BE2C (cell line): ENCODE measurements at places on chromosomes 5 and 9.

DNA sequence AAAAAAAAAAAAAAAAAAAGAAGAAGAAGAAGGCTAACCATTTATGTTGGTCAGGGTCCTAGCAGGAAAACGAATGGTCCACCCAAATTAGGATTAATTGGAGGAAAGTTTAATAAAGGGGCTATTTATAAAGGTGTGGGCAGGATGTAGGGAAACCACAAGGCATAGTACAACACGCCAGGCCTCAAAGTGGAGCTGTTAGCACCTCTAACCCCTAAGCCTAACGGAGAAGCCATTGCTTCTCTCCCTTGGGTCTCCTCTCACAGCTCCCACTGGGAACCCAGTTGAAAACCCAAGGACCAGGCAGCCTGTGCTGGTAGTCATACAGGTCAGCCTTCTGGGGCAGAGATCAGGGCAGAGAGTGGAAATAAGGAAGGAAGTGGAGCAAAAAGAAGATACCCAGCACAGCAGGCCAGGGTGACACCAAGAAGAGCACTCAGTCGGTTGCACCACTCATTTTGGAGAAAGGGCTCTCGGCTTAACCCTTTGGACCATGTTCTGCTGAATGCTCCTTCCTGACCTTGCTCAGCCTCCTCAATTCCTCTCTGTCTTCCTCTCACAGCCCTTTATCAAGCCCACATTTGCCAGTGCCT lies 8.8 kb upstream of the GLIPR2 start:
- DNase-seq = no peak

DNA sequence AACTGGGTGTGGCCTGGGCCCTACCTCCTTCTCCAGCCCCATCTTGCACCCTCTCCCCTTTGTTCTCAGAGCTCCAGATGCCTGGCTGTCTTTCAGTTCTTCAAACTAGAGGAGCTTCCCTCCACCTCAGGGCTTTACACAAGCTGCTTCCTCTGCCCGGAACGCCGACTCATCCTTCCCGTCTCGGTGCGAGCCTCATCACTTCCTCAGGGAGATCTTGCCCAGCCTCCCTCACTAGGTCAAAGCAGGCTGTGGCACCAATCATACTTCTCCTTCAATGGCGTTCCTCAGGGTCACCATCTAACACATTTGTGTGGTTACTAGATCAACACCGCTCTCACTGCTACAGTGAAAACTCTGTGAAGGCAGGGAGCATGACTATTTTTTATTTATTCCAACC lies 56.2 kb upstream of the ZSWIM6 start:
- DNase-seq = no peak

GRCh38 chr5:73454379-73455036 lies 5.9 kb upstream of the FOXD1 start:
- DNase-seq = peak; percentile 65

DNA sequence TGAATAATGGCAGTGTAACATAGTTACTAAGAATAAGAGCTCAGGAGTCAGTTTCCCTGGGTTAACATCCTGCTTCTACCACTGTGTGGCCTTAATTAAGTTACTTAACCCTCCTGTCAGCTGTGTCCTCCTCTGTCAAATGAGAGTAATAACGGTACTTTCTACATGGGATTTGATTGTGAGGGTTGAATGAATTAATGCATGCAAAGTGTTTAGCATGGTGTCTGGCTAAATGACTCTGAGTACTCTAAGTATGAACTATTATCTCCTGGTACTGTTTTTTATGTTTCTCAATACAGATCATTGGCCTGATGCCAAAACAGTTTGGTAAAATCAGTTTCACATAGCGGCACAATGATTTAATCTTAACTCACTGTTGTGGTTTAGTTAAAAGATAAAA lies 19.6 kb downstream of the ZNF131 start:
- no peak for DNase-seq
